ENCODE measurements at places on chromosomes 3 and 15. TPM values are rescaled to one million over a fixed set of nuclear protein-coding genes. Genes with fewer than 3 reads are reported as not detected.

PDIA3 gene
- total RNA-seq, result 911 TPM

MEX3B gene
- 18.7 TPM for total RNA-seq

CHRNB4 gene
- not detected for total RNA-seq

CFAP100 gene
- not detected for total RNA-seq

C3orf62 gene
- total RNA-seq, result 4.8 TPM

CLDN18 gene
- not detected for total RNA-seq

GASK1A gene
- not detected for total RNA-seq

SLC24A5 gene
- total RNA-seq, result not detected

LRTM1 gene
- total RNA-seq, result not detected

SST gene
- 0.77 TPM for total RNA-seq

GOLGA8K gene
- total RNA-seq, result 0.77 TPM

ROPN1 gene
- not detected for total RNA-seq

RUBCN gene
- 21.2 TPM for total RNA-seq

ALPK3 gene
- 6.8 TPM for total RNA-seq

CMTM7 gene
- total RNA-seq, result 23.9 TPM

ARNT2 gene
- 3.5 TPM for total RNA-seq

SAMD7 gene
- total RNA-seq, result not detected

TCAIM gene
- 22.8 TPM for total RNA-seq

TLR9 gene
- 0.25 TPM for total RNA-seq

CCR4 gene
- total RNA-seq, result not detected

CCR1 gene
- total RNA-seq, result 0.41 TPM

LIPC gene
- not detected for total RNA-seq

CDC25A gene
- 4.6 TPM for total RNA-seq

GCSAM gene
- total RNA-seq, result not detected

PSTPIP1 gene
- total RNA-seq, result not detected

SERPINI2 gene
- total RNA-seq, result 0.32 TPM

UROC1 gene
- not detected for total RNA-seq

CPLX3 gene
- not detected for total RNA-seq

ADGRG7 gene
- not detected for total RNA-seq

ZMAT3 gene
- total RNA-seq, result 89.1 TPM

GHSR gene
- total RNA-seq, result not detected

AP3B2 gene
- 11.5 TPM for total RNA-seq

MEF2A gene
- 46.3 TPM for total RNA-seq

RARB gene
- total RNA-seq, result 0.29 TPM

PPP1R14D gene
- total RNA-seq, result not detected

SLC2A2 gene
- total RNA-seq, result not detected

GRAMD1C gene
- 3.7 TPM for total RNA-seq

MAN2C1 gene
- total RNA-seq, result 80.8 TPM

CCRL2 gene
- 0.17 TPM for total RNA-seq

KIF7 gene
- total RNA-seq, result 5.3 TPM

ACP3 gene
- not detected for total RNA-seq

UBAP1L gene
- total RNA-seq, result 1.9 TPM
